ENCODE measurements at places on chromosomes 7 and 10.

DNA sequence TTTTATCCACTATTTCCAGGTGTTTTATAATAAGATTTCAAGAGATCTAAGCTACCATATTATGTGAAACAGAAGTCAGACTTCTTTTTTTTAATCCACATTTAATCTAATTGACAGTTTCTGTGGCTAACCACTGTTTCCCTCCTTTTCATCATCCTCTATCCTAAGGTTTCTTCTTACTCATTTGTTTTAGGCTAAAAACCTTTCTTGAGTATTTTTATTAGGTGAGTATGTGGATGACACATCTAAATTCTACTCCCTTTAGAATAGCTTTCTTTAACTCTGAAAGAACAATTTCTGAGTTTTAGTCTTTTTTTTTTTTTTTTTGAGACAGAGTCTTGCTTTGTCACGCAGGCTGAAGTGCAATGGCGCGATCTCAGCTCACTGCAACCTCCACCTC is 62.7 kb downstream of the NPY start:
- DNase-seq, result no peak

DNA sequence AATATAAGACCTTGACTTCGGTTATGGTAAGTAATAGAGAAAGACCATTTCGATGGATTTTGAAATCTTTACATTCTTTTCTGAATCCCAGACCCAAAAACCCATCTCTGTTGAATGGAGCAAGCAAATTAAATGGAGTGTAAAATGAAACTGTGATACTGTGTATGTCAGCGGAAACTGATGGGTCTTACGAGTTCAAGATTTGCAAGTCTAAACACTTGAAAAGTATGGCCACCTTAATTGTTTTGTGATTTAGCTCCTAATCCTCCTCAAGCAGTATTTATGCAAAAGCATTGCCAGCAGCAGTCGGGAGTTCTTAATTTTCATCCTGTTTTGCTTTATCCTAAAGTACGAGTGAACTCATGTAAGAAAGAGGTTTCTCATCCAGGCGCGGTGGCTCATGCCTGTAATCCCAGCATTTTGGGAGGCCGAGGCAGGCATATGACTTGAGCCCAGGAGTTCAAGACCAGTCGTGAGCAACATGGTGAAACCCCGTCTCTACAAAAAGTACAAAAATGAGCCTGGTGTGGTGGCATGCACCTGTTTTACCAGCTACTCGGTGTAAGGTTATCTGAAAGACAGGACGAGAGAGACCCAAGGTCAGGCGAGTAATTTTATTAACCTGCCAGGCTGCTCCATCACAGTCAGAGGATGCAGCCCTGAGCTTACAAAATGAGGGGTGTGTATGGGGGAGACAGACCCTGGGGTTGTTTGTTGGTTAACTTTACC is 5.8 kb upstream of the DHTKD1 start:
- DNase-seq, result no peak

DNA sequence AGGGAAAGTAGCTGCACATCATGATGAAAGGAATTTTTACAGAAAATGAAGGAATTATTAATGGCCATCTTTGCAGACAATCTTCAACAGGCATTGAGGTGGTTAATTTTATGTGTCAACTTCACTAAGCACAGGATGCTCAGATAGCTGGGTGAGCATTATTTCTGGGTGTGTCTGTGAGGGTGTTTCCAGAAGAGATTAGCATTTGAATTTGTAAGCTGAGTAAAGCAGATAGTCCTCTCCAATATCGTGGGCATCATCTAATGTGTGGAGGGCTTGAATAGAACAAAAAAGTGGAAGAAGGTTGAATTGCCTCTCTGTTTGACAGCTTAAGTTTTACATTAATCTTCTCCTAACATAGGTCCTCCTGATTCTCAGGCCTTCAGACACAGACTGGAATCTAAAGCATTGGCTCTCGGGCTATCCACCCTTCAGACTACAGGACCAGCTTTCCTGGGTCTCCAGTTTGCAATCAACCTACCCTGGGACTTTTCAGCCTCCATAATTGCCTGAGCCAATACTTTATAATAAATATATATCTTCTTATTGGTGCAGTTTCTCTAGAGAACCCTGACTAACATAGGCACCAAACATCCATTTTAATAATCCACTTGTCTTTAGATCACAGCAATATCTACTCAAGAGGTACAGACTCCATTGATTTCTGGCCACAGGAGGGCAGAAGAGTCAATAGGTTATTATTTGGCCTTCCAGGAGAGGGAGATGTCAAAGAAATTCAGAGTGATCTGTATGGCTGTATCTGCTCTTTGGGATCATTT is 10.5 kb upstream of the CRPPA start:
- peak; percentile 28 for DNase-seq

DNA sequence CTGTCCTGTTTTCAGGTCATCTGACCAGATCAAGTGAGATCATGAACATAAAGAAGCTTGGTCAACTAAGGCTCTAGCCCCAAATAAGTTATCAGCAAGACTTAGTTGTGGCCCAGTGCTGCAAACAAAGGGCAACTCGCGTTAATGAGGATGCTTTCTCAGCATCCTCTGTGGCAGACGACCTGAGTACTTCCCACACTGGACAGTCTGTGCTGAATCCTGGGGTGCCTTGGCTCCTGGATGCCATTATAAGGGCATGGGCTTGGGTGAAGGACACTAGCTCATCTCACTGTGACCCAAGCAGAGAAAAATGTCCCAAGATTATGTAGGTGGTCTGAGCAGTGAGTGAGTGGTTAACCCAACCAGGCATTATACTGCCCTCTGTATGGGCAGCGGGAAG is 13.9 kb downstream of the CPA5 start:
- DNase-seq, result no peak

GRCh38 chr7:31948029-31948428 is 122.2 kb downstream of the PDE1C start:
- no peak for DNase-seq

DNA sequence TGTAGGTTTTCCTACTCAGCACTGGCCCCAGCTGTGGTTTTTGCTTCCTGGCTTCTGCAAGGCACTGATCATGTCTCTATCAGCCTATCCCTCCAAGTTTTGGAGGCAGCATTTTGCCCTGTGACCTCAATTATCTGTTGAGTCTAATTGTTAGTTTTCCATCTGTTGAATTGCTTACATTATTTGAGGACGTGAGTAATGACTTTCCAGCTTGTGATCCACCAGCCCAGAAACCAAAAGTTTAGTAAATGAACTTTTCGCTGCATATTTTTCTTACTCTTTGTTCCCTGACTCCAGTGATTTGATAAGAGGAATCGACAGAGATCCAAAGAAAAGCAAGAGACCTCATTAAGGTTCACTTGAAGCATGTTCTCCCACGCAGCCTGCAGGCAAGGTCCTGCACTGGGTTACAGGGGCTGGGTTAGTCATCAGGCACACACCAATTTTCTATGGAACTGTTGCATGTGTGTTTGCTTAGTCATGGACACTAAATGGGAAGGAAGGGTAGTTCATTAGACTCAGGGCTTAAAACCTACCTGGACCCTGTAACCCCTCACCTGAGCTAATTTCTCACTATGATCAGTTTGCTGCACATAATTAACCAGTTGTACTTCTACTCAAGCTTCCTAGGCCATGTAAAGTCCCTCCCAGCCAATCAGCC is 57.2 kb downstream of the AKR1E2 start:
- no peak for DNase-seq

DNA sequence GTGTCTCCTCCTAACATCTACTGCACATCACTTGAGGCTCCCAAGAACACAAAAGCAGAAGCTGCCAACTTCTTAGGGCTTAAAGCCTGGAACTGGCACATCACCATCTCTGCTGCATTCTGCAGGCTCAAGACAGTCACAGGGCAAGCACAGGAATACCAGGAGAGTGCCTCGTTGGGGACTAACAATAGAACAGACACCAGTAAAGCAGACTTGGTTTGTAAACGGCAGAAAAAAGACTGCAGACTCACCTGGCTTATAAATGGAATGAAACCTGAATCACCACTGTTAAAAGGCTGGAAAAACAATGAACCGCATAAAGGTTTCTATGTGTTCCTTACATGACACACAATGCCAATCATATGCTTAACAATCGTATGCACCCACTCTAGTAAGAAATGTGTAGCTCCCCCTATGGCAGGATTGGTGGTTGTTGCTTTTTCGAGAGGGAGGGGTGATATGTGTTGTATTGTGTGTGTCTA is 12.8 kb downstream of the RHEB start:
- peak; percentile 51 for DNase-seq

GRCh38 chr10:24618401-24618800 is 105.3 kb downstream of the ARHGAP21 start:
- no peak for DNase-seq

- no peak for DNase-seq
Measured at GRCh38 chr7:24922099-24922773, 57.7 kb downstream of the OSBPL3 start.
